Hippocampal formation (tissue), 2 donors: ENCODE measurements at places on chromosomes 2 and 18.

GRCh38 chr2:239369631-239370161 is 31.1 kb downstream of the HDAC4 start:
- DNase-seq: no peak

- DNase-seq: peak; percentile 14
Observed at GRCh38 chr2:7203056-7203467, 285.9 kb downstream of the RNF144A start.

DNA sequence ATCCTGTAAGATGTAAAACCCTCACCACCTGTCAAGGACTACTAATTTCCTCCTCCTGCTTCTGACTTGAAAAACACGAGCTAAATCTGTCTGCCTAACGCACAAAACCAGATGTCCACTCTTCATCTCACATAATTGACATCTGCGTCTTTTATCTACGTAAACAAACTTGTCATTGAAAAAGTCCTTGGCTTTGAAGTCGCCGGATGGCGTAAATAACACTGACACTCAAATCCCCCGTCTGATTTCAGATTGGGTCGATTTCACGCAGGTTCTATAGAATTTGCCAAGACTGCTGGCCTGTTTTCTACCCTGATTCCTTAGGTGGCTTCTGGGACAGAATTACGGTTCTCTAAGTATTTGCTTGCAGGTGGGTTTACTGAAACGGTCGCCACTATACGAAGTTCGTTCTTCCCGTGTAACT is 539 bp upstream of the MOB4 start:
- peak; percentile 73 for DNase-seq

GRCh38 chr2:129849559-129850160 is 129.8 kb upstream of the RAB6C start:
- peak; percentile 60 for DNase-seq

- DNase-seq: peak; percentile 66
Observed at GRCh38 chr2:62787386-62787785, 81.9 kb downstream of the EHBP1 start.

- DNase-seq: peak; percentile 77
Observed at GRCh38 chr2:214410918-214411554, at the start of gene VWC2L. Gene VWC2L (plus strand): TSS chr2:214411054. CDS start chr2:214414194, 3,140 bp downstream.

DNA sequence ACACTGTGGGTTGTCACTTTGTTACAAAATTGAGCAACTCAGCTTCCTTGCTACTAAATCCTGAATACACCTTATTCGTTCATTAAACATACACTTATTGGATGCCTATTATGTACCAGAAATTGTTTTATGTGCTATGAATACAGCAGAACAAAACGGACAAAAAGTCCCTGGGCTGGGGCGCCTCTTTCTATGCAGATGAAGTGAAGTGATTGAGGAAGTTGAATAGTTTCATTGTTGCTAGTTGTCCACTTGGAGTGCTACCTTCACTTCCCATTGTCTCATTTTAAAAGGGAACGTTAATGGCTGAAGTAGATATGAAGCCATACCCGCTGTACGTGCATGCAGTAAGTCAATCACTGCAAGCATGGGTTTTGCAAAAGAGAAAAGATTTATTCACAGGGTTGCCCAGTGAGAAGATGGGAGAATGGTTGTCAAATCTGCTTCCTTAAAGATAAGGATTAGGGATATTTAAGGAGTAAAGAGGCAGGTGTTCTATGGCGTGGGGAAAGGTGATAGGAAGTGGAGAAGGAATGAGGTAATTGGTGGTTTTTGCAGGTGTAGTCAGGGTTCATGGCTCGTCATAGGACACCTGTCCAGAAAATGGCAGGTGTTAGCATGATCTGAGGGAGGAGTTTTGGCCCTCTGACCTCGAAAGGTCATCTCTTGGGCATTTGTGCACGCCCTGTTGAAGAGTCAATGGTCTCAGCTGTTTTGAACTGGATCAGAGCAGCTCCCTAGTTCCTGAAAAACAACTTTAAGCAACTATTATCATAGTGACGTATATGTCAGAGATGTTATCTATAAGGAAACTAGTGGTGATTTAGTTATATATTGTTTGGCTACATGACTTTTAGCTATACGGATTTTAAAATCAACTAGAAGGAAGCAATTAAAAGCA is 23.5 kb downstream of the TRPM8 start:
- DNase-seq: no peak

DNA sequence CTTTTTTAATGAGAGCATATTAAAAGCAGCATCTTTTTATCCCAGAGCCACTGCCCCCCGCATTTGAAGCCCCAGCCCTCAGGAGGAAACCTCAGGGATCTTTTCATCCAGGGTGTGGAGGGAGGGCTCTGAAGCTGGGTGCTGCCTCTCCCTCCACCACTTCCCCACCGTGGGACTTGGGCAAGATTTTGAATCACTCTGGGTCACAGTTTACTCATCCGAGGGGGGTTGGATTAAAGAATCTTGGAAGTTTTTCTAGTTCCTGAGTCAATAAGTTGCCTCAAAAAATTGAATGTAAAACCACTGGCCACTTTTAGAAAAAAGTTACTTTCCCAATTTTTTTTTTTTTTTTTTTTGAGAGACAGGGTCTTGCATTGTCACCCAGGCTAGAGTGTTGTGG is 62.0 kb upstream of the ANKRD44 start:
- DNase-seq: no peak

GRCh38 chr2:133768256-133768655 is 200.0 kb upstream of the NCKAP5 start:
- DNase-seq: no peak

GRCh38 chr2:128402911-128403670 is 84.4 kb upstream of the HS6ST1 start:
- no peak for DNase-seq

DNA sequence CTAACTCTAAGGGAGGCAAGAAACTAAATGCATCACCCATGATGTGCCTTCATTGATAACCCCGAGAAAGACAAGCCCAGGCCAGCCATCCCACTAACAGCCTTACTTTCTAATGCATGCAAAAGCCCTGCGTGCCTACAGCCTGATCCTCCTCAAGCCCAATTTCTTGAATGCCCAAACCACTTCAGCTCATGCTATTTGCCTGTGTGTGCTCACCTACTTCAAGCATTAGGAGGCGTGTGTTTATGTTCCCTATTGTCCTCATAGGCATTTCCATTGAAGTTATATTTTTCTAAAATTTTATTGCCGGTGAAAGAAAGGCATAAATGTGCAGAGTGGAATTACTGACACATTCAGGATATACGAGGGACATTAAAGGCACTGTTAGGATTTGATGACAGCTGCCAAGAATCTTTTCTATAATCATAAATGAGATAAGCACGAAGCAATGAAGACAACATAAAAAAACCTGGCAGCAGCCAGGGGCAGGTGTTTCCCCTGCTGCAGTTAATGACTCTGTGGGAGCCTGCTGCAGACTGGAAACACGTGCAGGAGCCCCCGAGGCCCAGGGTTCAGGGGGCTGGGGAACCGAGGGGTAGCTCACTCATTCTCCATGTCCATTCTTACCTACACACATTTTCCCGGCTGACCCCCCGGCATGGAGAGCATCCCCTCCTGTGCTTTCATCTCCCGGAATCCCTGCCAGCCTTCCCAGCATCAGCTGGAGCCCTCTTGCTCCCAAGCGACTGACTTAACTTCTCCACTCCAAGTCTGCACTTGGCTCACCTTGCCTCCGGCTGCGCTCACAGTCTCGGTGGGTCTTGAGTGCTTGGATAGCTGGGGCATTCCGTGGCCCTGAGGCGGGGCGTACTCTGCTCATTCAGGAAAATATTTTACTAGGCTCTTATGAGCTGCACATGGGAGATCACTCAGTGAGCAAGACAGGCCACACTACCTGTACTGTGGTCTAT is 292.3 kb upstream of the SIX2 start:
- DNase-seq: no peak

DNA sequence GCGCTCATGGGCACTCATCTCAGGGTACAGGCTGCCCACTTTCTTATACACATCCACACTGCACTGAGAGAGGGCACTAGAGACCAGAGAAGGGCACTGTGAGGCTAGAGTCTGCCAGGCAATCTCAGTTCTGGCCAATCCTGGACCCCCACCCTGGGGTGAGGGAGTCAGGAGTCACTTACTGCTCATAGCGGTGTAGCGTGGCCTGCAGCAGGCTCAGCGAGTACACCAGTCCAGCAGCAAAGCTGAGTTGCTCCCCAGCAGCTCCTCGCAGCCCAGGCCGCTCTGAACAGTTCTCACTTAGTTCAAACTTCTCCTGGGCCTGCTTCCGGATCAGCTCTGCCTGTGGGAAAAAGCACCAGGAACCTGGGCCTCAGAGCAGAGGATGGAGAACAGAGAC is 12.3 kb downstream of the DCTN1 start:
- DNase-seq: no peak

- no peak for DNase-seq
Observed at GRCh38 chr2:233267516-233268245, 16.2 kb downstream of the ATG16L1 start.

- DNase-seq: no peak
Observed at GRCh38 chr2:194352505-194352904, 1304.5 kb upstream of the SLC39A10 start.

GRCh38 chr18:37537868-37538525 is 27.6 kb downstream of the CELF4 start:
- DNase-seq: peak; percentile 10

- DNase-seq: no peak
Observed at GRCh38 chr2:42881732-42882131, 89.3 kb upstream of the HAAO start.

DNA sequence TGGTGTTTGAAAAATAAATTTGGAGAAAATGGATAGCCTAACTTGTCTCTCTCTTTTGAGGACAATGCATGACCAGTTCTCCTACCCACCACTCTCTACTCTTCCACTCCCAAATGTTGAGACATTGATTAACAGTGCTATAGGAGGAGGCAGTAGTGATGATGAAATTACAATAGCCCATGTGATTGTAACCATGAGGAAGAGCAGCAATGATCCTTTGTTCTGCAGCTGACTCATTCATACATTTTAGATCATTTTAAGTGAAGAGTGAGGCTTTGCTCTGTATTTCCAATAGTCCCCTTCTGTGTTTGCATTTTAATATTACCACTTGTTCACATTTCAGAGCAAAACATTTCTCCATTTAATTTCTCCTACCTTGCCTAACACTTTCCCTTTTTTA is 592.3 kb downstream of the THSD7B start:
- no peak for DNase-seq

- no peak for DNase-seq
Observed at GRCh38 chr2:56671973-56672569, 488.3 kb downstream of the CCDC85A start.

DNA sequence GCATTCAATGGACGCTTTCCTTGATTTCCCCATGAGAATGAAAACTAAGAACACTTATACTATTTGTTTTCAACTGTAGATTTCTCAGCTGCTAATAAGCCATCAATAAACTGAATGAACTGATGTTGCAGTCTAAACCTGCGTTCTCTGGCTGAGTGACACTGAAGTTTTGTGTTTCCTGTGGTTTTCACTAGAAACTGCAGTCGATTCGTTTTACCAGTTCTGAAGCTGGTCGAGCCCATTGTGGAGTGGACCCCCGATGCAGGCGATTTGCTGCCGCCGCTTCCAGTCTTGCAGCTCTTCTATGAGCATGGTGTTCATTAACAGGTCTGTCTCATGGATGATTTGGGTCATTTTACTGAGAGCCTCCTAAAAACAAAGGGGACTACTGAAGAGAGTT is 50.6 kb upstream of the STAT1 start:
- no peak for DNase-seq

DNA sequence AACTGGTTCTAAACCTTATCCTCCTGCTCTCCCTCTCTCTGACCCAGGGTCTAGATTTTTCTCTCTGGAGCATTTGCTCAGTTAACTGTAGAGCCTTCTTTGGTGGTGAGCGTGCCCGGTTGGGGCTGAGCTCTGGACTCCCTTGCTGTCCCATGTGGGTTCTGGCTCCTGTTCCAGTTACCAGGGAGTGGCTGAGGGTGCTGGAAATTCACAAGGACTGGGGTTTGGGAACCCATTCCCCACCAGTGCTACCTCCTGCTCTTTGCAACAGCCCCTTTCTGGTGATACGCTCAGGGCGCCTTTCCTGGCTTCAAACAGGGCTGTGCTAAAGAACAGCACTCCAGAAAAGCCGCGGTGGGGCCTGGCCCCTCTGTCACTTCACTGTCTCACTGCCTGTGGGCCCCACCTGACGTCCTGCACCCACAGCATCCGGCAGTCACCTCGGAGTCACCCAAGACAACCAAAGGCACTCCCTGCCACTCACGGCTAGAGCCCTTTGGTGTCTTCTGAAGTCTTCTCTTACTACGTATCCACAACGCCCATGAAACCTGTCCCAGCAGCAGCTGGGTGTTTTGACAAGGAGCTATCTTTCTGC is 41.3 kb downstream of the CAPN13 start:
- no peak for DNase-seq

- DNase-seq: no peak
Observed at GRCh38 chr2:190891889-190892288, 11.3 kb downstream of the GLS start.

- DNase-seq: no peak
Observed at GRCh38 chr2:41222593-41222992, 770.7 kb upstream of the SLC8A1 start.

- DNase-seq: no peak
Observed at GRCh38 chr2:80643598-80643997, 339.0 kb upstream of the LRRTM1 start.

DNA sequence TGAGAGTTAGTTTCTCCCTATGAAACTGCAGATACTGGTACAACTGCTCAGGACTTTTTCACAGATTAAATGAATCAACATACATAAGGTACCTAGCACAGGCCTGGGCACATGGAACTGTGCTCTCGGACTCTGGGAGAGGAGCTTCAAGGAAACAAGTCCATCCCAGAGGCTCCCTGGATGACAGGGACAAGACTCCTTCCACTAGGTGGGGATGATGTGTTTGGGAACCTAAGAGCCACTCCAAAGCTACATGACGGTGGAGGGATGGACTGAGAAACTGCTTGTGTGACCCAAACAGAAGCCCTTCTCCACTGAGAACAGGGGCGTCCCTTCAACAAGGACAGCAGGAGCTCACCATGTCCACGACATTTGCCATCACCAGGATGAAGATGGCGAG is 37.1 kb downstream of the CENPO start:
- DNase-seq: no peak

DNA sequence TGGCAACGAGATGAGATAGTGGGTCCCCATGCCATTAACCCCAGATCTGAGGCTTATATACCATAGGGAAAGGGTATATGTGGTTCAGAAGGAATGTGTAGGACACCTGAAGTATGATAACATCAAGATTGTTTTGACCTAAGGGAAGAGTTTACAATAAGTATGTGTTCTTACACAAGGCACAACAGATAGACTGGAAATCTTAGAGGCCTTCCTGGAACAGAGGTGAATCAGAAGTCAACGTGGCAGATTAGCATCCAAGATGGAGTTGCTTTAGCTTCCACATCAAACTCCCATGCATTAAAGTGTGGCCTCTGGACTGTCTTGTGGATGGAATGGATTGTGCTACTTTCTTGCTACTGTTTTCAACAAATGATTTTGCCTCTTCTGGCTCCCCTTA is 116.6 kb upstream of the NT5C1B start:
- DNase-seq: no peak

GRCh38 chr18:45686891-45687611 is 36.9 kb upstream of the SLC14A1 start:
- no peak for DNase-seq
